ENCODE measurements at places on chromosomes 11 and 22.
A peak's percentile ranks its signal among the peaks of the same experiment; 100 is the strongest.

GRCh38 chr11:67255864-67256263 lies 10.4 kb upstream of the GRK2 start:
- peak; percentile 26 for DNase-seq

- DNase-seq: no peak
Measured at GRCh38 chr11:134312223-134312622, 19.6 kb upstream of the GLB1L2 start.

DNA sequence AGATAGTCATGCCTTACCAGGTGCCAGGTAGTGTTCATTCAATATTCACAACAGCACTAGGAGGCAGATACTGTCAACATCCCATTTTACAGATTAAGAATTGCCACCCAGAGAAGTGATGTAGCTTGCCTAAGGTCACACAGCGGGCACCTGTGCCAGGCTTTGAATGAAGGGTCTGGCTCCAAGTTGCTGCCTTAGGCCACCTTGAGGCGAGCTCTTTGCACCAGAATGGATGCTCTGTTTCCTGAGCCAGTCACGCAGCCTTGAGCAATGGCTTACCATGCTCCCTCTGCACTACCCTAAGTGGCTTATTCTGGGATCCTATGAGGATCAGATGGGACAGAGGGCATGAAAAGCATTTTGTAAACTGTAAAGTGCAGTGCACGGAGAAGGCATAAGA lies 25.1 kb upstream of the TIMP3 start:
- no peak for DNase-seq

- DNase-seq: no peak
Measured at GRCh38 chr11:11311169-11311568, 41.9 kb downstream of the CSNK2A3 start.

DNA sequence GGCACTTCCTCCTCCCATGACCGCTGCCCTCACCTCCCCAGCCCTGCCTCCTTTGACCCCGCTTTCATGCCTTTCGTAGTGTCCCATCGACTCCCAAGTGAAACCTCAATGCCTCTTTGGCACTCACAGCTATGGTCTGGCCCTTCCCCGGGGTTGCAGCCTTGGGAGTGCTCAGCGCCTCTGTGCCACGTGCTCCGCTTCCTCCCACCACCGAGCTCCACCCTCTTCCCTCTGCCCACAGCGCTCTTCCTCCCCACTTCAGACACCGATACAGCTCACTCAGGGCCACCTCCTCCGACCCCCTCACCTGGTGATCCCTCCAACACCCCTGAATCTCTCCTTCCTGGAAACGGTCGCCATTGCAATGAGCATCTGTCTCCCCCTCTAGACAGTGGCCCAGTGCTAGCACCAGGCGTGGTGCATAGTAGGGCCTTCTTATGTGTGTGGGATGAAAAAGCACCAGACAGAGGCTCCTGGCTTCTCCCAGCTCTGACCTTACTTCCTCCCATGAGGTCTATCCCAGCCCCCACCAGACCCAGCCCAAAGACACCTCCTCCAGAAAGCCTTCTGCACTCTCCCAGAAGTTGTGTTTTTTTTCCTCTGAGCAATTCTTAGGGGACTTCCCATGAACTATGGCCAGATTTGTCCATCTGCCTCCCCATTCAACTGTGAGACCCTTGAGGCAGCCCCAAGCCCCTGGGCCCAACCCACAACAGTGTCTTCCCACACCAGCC lies 16.4 kb upstream of the SCGB1A1 start:
- DNase-seq: no peak

DNA sequence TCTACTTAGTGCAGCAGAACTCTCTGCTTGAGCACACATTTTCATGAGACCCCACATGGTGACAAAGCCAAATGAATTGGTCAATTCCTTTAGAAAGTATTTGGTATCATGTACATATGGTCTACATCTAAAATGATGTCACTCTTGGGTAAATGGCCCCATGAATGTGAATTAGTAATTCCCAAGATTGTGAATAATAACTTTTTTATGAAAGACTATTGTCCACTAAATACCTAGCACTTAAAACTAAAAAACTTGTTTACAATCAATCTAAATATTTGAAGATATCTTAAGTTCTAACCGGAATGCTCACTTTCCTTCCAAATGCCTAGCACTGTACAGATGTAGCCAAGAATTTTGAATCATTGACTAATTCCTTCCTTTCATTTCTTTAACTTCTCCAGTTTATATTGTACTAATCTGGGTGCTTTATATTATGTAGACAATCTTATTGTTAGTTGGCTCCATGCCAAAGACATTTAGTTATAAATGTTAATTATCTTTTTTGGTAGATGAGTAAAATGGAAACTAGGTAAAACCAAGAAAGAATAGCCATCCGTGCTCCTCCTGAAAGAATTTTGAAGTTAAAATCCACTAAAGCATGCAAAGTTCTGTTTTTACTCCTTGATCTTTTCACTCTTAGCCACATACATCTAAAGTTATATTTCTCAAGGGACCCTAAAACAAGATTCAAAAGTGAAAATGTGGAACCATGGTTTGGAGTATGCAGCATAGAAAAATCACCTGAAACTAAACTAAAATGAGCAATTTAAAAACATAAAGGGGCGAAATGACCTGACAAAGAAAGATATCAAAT lies 145.0 kb upstream of the ARHGAP20 start:
- DNase-seq: no peak

- no peak for DNase-seq
Measured at GRCh38 chr11:83599066-83599465, 312.9 kb upstream of the CCDC90B start.

- no peak for DNase-seq
Measured at GRCh38 chr11:18277565-18278271, 11.7 kb downstream of the SAA1 start.

DNA sequence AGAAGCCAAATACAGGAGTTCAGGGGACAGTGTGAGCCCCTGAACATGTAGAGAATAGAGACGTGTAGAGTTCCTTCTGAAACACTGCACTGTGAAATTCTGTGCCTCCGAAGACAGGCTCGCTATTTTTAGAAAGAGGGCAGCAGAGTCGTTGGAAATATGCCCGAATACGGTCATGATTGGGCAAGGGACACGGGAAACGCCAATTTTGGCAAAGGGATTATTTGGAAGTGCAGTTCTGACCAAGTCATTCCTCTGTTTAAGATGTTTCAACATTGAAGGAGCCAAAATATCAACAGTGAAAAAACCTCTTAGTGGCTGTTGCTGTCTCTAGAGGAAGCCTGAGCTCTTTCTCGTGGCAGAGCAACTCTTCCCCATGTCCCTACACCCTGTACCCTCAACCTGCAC lies 9.5 kb upstream of the CBX6 start:
- peak; percentile 74 for DNase-seq

- DNase-seq: no peak
Measured at GRCh38 chr11:116512841-116513240, 259.9 kb downstream of the BUD13 start.

Data from right forelimb (tissue), 1 donor.